ENCODE measurements at places on chromosomes 1 and 21.

GRCh38 chr1:94532077-94532476 is 9.5 kb downstream of the F3 start:
- no peak for DNase-seq

- DNase-seq, result no peak
Measured at GRCh38 chr21:34922479-34922878, 126.6 kb downstream of the RUNX1 start.

- DNase-seq, result no peak
Measured at GRCh38 chr1:172622541-172622940, 36.4 kb upstream of the FASLG start.

DNA sequence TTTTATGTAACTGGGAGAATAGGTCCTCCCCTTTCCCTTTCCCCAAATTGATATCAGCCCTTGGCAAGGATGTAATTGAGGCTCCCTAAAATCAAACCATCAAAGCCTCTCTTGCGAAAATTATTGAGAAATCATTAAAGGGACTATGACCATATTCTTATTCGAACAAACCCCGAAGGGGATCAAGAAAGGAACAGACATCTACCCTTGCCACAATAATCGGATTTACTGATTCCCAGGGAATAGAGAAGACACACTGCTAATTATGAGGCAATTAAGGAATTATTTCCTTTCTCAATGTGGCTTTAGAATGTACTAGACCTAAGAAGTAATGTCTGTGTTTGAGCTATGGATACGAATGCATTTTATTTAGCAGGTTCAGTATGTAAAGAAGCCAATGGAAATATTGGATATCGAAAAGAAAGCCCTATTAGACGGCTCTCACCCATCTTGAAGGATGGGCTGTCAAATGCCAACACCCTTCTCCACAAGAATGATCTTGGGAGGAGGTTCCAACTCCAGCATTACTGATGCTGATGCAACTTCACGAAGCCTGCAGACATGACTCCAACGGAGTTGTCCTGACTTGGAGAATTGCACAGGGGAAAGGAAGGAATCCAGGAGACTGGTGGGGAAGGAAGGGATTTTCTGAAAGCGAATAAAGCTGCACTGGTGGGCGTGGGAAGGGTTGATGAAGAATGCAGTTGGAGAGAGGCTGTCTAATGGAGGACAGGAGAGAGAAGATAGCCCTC is 11.6 kb upstream of the PTPRF start:
- peak; percentile 6 for DNase-seq

- DNase-seq, result no peak
Measured at GRCh38 chr1:166906647-166907046, 30.6 kb upstream of the TADA1 start.

- no peak for DNase-seq
Measured at GRCh38 chr21:45226540-45227326, 61.0 kb downstream of the POFUT2 start.
